ENCODE measurements at places on chromosomes 16 and 17.

GRCh38 chr16:75745242-75745641, 19.0 kb upstream of the CPHXL start:
- no peak for DNase-seq

DNA sequence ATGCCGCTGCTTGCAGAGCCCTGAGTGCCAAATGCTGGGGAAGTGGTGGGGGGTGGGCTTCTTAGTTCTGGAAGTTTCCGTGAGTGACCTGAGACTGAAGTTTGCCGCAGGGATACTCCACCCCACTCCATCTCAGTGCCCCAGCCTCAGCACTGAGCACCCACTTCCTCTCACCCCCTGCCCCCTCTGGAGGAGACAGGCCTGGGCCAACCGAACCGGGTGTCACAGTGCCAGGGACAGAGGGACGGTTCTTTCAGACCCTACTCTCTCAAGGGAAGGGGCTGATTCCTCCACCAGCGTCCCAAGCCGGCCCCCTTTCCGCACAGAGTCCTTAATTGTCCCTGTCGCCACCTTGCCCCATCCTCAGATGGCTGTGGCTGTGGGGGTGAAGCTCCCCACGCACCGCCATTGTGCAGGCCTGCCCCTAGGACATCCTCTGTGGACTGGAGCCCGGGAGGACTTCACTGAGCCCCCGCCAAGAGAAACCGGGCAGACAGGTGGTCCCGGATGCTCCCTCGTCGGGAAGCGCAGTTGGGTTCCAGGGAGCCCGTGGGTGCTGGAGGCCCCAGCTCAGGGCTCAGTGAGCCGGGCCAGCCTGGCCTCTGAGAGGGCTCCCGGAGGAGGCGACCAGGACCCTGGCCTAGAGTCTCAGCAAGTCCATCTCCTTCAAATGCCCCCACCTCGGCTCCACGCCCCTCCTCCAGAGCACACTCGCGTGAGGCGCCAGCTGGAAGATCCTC, 1.6 kb upstream of the KREMEN2 start:
- no peak for DNase-seq

DNA sequence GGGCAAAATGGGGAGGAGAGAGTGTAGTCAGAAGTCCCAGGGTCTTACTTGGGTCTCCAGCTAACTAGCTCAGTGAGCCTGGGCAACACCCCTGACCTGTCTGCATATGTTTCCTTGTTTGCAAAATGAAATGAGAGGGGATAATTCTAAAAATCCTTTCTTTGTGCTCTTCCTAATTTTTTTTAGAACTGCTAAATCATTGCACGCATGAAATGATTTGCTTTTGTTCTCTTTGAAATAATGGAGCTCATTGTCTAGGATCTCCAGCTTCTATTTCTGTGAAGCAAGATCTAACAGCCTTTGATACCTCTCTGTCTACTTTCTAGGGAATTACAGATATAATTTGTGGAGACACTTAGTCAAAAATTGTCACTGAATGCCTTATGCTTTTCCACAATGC, 181.3 kb downstream of the CDH13 start:
- DNase-seq: no peak

- DNase-seq: no peak
Measured at GRCh38 chr16:57593021-57593420, 35.4 kb upstream of the ADGRG1 start.

- no peak for DNase-seq
Measured at GRCh38 chr17:34584805-34585416, 5.5 kb downstream of the TMEM132E start.
